ENCODE measurements at places on chromosomes 16 and 17.

DNA sequence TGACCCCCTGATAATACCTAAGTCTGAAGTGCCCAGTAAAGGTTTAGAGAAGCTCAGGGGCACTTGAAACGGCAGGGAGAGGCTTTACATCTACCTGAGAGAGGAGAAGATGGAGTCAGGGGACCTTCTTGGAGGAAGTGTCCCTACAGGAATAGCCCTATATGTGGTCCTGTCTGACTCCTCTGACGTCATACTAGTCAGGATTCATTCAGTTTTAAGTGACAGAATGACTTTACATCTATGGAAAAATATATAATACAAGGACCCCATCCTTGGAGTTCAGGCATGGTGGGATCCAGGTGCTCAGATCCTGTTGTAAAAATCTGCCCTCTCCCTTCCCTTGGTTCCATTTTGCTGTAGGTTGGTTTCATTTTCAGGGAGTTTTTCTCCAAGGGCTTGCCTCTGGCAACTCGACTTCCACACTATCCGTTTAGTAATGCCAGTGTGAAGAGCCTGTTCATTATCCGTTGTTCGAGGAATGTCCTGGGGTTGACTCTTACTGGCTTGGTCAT is 205.6 kb downstream of the IRF8 start:
- no peak for DNase-seq

- DNase-seq: no peak
Observed at GRCh38 chr17:2693561-2694380, 17.8 kb downstream of the CLUH start.

DNA sequence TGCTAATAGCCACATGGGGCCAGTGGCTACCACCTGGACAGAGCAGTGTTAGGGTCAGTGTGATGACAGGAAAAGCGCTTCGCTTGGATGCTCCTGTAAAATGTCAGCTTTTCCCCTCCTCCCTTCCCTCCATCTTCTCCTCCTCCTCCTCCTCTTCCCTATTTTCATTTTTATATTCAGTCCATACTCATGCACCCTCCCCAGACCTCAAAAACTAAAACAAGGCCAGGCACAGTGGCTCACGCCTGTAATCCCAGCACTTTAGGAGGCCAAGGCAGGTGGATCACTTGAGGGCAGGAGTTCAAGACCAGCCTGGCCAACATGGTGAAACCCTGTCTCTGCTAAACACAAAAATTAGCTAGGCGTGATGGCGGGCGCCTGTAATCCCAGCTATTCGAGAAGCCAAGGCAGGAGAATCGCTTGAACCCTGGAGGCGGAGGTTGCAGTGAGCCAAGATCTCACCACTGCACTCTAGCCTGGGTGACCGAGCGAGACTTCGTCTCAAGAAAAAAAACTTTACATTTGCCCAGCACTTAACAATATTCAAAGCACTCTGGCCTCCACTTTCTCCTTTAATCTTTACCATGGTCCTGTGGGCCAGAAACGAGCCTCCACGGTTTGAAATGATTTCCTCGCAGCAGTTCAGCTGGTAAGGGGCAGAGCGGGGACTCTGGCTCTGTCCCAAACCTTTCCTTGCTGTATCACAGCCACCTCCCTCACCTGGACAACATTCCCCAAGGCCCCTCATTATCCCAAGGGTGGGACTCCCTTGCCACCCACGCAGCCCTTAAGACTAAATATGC is 21.8 kb downstream of the ANKRD40 start:
- DNase-seq: no peak

DNA sequence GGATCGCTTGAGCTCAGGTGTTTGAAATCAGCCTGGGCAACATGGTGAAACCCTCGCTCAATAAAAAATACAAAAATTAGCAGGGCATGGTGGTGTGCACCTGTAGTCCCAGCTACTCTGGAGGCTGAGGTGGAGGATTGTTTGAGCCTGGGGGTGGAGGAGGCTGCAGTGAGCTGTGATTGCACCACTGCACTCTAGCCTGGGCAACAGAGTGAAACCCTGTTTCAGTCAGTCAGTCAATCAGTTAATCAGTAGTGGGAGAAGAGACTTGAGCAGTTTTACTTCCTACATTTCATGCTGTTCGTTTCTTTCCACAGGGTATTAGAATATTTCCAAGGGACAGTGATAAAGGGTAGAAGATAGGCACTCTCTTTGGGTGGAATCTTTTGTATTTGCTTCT is 8.8 kb downstream of the MAP3K3 start:
- no peak for DNase-seq

GRCh38 chr16:68756239-68756915 is 19.3 kb downstream of the CDH1 start:
- no peak for DNase-seq

GRCh38 chr16:53081032-53081424 is 26.2 kb downstream of the CHD9 start:
- DNase-seq: no peak

DNA sequence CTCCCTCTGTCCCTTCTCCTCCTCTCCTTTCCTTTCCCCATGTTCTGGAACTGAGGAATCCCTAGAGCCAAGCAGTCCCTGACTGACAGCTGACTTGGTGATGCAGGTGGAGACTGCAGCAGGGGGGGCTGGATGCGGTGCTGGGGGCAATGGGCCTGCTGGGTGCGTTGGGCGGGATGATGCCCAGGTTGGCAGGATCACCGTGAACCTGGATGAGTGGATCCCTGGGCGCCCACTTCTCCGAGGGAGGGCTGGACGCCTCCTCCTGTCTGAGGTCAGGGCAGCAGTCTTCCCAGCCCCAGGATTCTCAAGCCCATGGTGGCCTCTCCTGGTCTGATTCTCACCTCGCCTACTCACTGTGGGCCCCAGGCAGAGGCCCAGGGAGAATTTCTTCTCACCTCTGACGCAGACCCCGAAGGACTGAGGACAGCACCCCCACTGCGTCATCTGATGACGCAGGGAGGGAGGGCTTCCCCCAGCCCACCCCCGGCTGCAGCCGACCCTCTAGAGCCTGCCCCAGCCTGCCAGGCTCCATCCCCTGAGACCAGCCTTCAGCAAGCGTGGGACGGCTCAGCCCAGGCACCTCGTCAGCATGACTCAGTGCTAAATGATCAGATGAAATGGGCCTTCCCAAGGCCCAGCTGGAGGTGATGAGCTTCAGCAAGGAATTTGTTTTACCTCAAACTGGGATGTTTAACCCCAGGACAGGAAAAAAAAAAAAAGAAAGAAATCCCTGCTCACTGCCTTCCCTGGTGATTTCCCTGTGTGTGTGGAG is 188.0 kb upstream of the TNRC6C start:
- DNase-seq: no peak

DNA sequence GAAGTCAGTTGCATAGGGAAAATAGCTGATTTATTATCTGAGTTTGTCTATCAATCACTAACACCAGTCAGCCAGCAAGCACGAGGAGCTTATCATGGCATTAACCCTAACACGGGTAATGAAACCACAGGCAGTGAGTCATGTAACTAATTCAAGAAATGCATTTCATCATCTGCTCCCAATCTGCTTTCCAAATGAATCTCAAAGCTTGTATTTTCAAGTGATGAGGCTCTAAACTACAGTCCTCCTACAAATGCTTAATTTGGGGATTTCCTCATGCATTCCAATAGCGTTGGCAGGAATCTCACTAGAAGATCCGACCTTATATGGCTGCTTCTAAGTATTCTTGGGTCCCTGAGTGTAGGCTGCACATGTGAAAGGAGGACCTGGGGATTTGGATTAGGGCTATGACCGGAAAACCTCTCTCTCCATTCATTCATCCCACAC is 118.4 kb upstream of the HSBP1 start:
- DNase-seq: peak; percentile 81

GRCh38 chr17:36791150-36791941 is 145.9 kb upstream of the LHX1 start:
- DNase-seq: no peak

DNA sequence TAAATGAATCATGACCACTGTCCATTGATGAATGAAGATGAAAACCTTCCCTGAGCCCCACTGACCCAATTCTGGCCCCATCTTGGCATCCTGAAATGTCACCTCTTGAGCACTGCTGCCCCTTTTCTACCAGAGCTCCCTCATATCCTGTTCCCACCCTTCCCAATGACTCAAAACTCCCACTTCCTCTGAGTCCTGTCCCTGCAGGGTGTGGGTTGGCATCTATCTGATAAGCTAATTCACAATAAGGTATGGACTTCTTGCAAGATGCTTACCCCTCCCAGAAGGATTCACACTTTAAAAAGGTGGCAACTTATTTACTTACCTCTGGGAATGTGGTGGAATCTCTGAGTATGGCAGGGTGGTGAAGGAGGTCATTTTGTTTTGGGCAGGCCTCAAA is 13.3 kb upstream of the CSNK2A2 start:
- DNase-seq: no peak

GRCh38 chr16:17555176-17555575 is 84.4 kb upstream of the XYLT1 start:
- DNase-seq: no peak

DNA sequence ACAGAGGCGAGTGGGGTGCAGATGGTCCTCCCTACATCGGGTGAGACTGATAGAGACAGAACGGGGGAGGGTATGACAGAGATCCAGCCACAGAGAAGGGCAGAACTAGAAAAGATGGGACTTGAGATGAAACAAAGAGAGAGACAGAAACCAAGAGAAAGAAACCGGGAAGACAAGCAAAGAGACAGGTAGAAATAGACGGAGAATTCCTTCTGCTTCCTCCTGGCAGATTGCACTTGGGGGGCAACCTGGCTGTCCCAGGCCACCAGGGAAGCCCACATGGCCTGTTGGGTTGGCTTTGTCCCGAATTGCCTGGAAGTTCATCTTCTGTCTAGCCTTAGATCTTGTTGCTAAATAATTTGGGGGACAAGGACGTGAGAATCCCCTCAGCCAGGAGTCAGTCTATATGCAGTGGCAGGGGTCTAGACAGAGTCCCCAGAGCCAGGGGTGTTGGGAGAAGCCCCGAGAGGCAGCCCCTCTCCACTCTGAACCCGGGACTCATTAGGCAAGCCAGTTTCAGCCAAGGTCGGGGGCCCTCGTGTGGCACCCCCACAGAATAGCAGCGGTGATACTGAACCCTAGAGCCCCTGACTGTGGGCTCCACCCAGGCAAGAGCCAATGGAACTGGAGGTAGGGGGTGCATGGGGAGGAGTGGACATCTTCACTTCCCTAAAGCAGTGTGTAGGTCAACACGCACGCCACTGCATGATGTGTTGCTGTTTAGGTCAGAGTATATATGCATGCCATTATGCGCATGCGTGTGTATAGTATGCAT is 627 bp upstream of the TSPOAP1 start:
- peak; percentile 98 for DNase-seq

DNA sequence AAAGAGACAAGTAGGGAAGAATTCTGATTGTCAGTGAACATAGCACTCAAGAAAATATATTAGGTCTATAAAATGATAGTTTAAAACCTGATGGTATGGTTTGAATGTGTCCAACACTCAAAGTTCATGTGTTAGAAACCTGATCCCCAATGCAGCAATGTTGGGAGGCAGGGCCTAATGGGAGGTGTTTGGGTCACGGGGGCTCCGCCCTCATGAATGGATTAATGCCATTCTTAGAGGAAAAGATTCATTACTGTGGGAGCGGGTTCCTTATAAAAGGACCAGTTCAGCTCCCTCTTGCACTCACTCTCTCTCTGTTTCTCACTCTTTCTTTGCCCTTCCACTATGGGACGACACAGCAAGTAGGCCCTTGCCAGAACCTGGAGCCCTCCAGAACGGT is 41.5 kb upstream of the SLC47A1 start:
- no peak for DNase-seq

DNA sequence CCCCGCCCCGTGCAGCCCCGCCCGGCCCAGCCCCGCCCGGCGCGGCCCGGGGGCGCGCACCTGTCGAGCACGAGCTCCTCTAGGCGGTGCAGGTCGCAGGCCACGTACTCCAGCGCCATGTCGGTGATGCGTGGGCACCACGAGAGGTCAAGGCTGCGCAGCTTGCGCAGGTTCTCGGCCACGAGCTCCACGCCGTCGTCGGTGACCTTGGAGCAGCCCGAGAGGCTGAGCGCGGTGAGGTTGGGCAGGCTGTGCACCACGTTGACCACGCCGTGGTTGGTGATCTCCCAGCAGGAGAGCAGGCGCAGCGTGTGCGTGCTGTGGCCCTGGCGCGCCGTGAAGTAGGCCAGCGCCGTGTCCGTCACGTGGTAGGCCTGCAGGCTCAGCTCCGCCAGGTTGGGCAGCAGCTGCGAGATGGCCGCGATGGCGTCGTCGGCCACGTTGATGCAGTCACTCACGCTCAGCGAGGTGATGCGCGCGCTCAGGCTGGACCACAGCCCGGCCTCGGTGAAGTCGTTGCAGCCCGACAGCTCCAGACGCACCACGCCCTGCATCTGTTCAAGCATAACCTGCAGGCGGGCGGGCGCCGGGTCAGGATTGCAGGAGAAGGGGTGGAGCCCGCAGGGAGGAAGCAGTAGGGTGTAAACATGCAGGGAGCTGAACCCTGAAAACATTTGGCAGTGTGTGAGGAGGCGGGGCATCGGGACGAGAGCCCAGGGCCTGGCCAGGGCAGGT is 5.3 kb upstream of the WDR24 start:
- DNase-seq: no peak

DNA sequence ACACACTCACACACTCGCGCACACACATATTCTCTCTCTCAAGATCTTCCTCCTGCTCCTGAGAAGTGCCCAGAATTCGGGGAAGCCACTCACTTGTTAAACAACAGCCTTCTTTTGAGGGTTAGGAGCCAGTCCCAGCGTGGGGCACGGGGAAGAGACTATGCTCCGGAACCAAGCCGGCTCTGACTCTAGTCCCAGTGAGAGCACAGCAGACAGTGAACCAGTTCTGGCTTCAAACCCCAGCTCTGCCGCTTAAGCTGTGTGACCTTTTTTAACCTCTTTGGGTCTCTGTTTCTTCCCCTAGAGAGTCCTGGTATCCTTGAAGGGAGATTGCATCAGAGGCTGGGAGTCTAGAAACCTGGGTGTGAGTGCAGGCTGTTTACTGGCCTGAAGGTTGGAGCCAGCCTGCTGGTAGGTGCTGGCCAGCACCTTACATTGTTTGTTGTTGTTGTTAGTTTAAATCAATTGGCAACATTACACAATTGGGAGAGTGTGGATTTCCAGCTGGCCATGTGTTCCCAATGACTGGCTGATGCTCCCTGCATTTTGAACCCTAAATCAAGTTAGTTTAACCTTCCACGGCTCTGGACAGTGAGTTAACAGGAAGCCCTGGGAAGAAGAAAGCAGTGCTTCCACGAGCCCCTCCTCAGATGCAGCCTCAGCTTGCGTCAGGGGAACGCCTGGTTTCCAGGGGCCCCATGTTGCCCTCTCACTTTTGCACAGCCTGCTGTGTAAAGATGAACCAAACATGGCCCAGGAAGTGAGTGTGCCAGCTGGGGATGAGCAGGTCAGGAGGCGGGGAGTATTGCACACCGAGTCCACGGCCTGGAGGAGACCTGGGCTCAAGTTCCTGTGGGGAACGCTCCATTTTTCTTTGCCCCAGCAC is 71.5 kb downstream of the GAS7 start:
- no peak for DNase-seq

GRCh38 chr16:48899500-48899899 is 289.5 kb upstream of the N4BP1 start:
- DNase-seq: no peak
